Stimulated activated CD4-positive, alpha-beta T cell treated with anti-CD3 and anti-CD28 coated beads, Interleukin-2, amount 100 ng/mL, for 48 hours (primary cell): ENCODE measurements at places on chromosomes 16 and 17.
A peak's percentile ranks its signal among the peaks of the same experiment; 100 is the strongest.

DNA sequence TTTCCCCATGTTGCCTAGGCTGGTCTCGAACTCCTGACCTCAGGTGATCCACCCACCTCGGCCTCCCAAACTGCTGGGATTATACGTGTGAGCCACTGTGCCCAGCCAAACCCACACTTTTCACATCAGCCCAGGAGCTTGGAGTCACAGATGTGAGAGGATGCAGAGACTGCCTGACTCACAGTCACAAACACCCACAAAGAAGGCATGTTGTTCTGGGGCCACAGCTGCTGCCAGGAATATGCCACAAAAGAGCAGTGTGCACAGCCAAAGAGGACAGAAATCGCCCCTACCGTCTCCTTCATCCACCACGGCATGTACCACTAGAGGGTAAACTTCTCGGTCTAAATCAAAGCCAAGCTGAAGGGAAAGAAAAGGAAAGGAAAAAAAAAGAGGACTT lies 25.1 kb upstream of the FOXJ1 start:
- DNase-seq, result no peak

DNA sequence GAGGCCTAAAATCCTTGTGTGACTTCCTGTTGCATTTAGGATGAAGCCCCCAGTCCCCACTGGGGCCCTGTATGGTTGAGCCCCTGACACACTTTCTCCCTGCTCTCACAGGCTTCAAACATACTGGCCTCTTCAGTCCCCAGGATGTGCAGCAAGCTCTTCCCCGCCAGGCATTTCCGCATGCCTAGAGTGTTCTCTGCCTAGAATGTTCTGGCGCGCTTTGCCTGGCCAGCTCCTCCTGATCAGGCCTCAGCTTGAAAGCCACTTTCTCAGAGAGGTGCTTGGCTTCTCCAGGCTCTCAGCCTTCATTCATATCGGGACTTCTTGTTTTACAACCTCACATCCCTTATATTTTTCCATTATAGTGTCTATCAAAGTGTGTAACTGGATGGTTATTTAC lies 123.7 kb downstream of the SPACA3 start:
- no peak for DNase-seq

GRCh38 chr17:38349097-38349730 lies 2.4 kb upstream of the SOCS7 start:
- DNase-seq, result peak; percentile 84

DNA sequence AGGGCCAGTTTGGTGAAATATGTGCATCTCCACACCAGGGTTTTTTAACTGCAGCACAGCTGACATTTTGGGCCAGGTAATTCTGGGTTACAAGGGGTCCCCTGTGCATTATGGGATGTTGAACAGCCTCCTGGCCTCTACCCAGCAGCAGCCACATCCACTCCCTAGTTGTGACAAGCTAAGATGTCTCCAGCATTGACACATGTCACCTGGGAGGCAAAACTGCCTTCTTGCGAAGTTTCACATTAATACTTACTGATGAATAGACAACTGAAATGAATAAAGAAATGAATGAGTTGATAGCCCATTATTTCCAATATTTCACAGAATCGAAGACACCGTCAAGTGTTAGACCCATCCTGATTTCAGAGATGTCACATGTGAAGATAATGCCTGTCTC lies 383.7 kb downstream of the CPPED1 start:
- no peak for DNase-seq

DNA sequence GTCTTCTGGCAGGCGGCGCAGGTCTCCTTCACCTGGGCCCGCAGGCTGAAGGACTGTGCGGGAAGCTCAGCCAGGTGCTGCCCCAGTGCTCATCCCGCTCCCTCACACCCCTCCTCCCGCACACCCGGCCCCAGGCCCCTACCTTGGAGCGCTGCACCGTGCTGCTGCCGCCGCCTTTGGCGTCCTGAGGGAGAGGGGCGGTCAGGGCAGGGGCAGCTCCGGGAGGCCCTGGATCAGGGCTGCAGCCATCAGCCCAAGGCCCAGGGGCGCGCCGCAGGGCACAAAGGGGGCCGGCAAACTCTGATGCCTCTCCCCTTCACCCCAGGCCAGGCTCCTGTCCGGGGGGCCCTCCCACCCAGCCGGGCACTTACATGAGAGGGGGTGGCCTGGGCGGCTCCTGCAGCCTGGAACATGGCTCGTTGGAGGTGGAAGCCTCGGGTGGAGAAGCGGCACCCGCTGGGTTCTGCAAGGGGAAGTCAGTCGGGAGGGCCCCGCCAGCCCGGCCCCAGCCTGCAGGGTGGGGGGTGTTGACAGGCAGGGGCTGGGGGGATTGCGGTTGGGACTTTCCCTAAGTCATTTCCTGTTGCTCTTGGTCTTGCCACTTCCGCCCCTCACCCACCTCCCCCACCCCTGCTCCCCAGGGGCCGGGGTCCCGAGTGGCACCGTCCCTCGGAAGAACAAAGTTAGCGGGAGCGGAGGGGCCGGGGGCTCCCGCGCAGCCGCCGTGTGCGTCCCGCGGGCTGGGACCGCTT lies 863 bp downstream of the LIMD2 start:
- peak; percentile 59 for DNase-seq
